ENCODE measurements at places on chromosomes 5 and 9. TPM values are rescaled to one million over a fixed set of nuclear protein-coding genes. Genes with fewer than 3 reads are reported as not detected.

- no peak for DNase-seq
Observed at GRCh38 chr5:178284093-178284675, 51.6 kb upstream of the PHYKPL start.

GRCh38 chr9:120264528-120264927 lies 315.4 kb downstream of the CDK5RAP2 start:
- no peak for DNase-seq

DNA sequence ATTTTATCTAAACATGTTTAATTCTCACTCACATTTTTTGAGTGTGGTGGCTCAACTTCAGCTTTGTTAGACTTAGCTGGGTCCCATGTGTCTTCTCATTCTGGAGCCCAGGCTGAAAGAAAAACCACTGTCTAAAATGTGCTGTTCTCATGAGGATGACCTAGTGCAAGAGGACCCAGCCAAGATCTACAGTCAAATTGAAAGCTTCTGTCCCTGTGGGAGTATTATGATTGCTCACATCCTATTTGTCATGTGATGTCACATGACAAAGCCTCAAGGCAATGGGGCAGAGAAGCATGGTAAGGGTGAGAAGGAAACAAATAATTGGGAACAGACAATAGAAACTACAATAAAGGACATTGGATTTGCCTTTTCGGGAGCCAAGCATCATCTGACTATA lies 113.4 kb upstream of the ASTN2 start:
- DNase-seq: no peak

The ALDH1A1 gene
- total RNA-seq: 136 TPM

The CTXN3 gene
- not detected for total RNA-seq

Data from mesenteric fat pad (tissue), 1 donor.